ENCODE measurements at places on chromosomes 3 and 15.

DNA sequence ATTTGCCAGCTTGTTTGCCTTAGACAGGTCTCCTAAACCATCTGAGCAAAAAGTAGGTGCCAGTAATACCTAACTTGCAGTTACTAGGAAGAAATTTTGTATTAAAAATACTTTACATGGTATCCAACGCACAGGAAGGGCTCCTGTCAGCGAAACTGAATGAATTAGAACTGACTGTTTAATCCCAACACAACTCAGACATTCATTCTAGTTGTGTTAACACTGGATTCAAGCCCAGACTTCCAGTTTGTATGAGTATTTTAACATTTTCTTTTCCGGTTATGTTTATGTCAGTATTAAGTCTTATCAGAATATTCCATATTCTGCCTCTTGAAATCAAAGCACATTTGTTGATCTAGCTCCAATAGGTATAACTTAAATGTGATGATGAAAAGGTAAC, 82.0 kb upstream of the SOX2 start:
- DNase-seq, result no peak

- no peak for DNase-seq
These were observed 32.3 kb upstream of the MFSD1 start for GRCh38 chr3:158769549-158769948.

GRCh38 chr3:16359331-16359730, 94.3 kb downstream of the OXNAD1 start:
- no peak for DNase-seq

DNA sequence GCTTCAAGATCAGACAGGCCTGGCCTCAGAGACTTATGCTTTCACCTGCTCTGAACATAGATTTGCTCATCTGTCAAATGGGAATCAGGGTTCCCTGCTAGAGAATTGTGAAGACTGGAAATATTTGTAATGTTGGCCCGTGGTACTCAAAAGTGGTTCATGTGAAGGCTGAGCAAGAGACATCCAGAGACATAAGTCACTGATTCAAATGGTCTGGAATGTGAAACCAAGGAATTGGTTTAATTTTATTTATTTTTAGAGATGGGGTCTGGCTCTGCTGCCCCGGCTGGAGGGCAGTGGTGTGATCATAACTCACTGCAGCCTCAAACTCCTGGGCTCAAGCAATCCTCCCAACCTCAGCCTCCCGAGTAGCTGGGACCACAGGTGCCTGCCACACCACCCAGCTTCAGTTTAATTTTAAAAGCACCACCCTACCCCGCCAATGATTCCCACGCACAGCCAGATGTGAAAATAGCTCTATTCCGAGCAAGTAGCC, 60.1 kb downstream of the DAPK2 start:
- no peak for DNase-seq

- DNase-seq, result no peak
These were observed 4.4 kb upstream of the SEMA7A start for GRCh38 chr15:74438206-74438605.

DNA sequence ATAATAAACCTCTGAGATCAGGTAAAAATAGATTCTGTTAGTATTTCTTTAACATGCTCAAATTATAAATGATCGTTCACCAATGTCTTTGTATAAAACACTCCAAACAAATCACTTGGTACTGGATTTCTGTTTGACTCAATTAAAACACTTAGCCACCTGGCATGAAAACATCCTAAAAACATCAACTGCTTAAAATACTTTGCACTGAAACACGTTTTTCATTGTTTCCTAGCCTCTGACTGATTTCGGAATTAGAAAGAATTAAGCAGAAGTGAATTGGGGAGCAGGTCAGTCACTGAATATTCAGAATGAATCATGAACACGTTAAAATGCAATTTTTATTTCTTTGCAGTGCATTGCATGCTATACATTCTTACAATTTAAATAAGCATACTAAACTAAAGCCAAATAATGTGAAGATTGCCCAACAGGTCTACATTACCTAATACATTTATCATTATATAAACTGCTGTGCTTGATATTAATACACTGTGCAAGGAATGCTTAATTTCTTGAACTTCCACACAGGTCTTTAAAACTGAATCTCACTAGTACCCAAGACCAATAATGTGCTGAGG, 1.6 kb downstream of the THRB start:
- DNase-seq, result no peak

Data from stimulated activated CD8-positive, alpha-beta memory T cell treated with anti-CD3 and anti-CD28 coated beads, Interleukin-2, amount 100 ng/mL, for 1 hour (primary cell).